GOT3 (cell line): ENCODE measurements at places on chromosomes 4 and X.

DNA sequence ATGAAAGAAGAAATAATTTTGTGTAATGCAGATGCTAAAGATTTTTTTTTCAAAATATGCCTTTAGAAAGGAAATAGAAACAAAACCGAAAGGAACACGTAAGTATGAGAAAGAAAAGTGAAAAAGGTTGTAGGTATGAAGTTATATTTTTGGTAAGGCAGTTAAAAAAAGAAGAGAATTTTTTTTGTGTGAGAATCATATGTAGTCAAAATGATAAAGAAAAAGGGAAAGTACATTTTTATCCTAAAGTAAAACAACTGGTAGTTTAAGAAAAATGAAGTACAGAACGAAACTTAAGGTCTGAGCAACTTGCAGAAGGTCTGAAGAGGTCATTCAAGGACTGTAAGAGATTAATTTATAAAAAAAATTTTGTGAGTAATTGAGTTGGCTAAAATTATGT is 164.0 kb upstream of the TRAM1L1 start:
- DNase-seq = no peak

- DNase-seq = no peak
Observed at GRCh38 chrX:71292669-71293365, 8.7 kb upstream of the ITGB1BP2 start.

GRCh38 chrX:20130357-20130756 is 11.3 kb downstream of the EIF1AX start:
- no peak for DNase-seq

DNA sequence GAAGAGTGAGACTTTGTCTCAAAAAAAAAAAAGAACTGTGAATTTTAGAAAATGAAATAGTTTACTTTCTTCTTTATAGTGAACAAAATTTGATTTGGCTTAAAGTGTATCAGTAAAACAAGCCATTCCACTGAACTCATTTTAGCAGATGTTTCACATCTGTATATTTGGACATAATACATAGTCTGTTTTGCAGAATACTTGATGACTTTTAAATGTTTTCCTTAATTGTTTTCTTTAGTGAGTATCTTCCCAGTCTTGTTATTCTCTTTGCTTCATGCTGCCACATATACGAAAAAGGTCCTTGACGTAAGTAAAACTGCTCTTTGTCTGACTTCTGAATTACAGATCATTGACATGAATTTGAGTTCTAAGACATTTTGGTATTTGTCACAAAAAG is 8.3 kb downstream of the TMEM33 start:
- DNase-seq = no peak

- DNase-seq = peak; percentile 56
Observed at GRCh38 chr4:14783011-14783877, 219.0 kb upstream of the CPEB2 start.

DNA sequence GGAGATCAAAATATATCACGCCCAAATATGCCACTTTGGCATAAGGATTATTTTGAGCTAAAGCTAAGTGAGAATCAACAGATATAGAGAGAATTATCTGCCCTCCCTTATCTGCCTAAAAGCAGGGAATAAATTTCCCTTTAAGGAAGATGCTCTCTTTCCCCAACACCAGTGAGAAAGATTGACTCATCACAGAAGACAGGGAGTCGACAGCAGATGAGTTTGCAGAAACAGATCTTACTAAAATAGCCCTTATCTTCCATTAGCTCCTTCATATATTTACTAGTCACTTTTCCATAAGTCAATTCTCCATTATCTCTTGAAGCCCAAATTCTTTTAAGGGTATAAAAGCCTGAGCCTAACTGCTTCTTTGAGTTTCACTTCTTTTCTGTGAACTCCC is 156.6 kb downstream of the CAMK2D start:
- no peak for DNase-seq
